KG1 (cell line): ENCODE measurements at places on chromosomes 7 and 10.

- DNase-seq: no peak
These were observed 30.6 kb downstream of the KLHL7 start for GRCh38 chr7:23136216-23136615.

- DNase-seq: no peak
These were observed 13.9 kb downstream of the ARHGAP19 start for GRCh38 chr10:97278491-97278989.

DNA sequence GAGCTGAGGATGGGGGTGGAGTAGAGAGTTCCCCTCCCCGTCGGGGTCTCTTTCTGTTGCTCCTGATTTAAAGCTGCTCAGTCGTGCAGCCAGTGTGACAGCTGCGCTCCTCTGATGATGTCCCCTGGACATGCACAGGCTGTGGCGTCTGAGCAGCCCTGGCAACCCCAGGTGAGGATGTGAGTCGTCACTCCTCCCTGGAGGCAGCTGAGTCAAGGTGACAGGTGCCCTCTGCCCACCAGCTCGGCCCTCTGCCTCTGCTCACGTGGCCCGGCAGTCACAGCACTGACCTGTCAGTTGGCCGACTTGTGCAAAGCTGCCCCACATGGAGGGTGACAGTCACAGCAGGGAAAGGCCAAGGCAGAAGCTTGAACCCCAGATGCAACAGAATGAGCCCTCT is 33.9 kb downstream of the ANXA8 start:
- DNase-seq: no peak

DNA sequence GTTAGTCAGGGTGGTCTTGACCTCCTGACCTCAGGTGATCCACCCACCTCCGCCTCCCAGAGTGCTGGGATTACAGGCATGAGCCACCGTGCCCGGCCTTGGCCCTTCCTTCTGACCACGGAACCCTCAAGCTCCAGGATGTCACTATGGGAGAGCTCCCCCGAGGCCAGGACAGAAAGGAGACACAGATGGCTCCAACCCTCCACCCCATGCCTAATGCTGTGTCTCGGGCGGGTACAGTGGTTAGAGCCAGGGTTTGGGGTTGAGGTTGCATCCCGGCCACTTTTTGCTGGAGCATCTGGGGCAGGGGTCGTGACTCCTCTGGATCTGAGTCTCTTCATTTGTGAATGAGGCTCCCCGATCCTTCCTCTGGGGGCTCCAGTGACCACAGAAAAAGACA is 8.1 kb downstream of the MYL10 start:
- DNase-seq: no peak

- no peak for DNase-seq
These were observed 39.1 kb upstream of the PARD3 start for GRCh38 chr10:34854147-34854601.

GRCh38 chr7:5394264-5395105 is 29.1 kb downstream of the TNRC18 start:
- DNase-seq: no peak

DNA sequence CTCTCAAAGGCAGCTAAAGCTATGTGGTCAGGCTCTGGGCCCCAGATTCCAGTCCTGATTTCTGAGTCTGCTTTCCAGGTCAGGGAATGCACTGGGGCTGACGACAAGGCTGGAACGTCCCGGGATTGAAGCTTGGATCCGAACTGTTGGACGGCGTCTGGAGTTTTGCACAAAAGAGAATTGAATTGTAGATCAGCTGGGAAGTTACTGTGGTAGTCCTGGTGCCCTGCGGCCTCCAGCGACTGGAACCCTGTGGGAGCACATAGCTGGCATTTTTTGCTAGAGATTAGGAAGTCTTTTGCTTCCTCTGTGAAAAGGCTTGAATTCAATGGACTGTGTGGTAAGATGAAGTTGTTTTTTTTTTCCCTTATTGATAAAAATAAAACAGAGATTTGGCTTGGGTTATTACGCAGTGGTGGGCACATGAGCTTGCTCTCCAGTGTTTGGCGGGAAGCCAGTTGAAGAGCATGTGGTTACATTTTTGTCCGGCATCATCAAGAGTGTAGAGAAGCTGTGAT is at the start of gene HK1:
Gene HK1, plus strand, starts transcription at position 51 of the 518 bp plus-strand sequence.
- DNase-seq: no peak

DNA sequence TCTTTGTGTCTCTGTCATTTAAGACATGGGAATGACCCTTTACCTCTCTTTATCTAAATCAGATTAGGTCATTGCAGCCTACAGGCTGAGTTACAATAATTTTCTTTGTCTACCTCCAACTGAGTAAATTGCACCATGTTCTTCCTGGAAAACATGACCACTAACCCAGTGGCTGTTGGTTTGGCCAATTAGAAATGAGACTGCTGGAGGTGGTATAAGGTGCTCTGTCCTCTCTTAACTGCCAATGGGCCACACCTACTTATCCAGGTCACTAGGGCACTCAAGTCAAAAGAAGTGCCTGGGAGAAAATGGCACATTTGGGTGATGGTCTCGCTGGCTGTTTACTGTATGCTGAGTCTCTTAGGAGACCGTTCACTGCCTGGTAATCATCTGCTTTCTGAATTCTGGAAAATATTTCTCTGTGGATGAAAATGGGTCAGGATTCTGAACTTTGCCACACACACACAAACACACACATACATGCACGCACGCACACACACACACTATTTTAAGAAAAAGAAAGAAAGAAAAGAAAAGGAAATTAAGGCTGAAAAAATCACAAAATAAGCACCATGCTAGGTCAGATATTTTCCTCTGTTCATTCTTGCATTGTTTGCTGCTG is 16.4 kb downstream of the STAMBPL1 start:
- no peak for DNase-seq

DNA sequence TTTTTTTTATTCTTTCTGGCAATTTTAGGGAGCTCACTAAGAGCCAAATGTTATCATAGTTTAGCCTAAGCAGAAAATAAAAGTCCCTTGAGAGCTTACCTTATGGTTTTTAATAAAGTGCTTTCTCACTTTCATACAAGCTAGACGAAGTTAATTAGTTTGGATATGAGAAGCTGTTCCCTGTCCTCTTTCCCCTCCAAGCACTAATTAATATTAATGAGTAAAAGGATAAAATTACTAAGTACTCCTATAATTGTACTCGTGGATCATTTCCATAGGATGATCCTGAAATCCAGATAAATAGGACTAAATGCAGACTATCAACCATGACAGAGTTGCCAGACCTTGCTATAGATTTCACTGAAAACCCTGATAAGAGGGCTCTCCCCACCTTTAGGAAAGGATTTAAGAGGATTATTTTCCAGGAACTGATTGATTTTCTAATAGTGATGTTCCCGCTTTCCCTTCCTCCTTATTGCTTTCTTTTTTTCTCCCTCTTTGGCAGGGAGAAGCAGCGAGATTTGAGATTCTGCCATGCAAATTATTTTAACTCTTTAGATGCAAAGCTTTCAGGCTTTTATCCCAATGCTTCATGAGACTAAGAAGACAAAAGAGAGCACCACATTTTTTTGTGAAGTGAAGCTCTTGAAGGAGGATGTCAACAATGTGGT is 58.3 kb upstream of the HECW1 start:
- DNase-seq: no peak

DNA sequence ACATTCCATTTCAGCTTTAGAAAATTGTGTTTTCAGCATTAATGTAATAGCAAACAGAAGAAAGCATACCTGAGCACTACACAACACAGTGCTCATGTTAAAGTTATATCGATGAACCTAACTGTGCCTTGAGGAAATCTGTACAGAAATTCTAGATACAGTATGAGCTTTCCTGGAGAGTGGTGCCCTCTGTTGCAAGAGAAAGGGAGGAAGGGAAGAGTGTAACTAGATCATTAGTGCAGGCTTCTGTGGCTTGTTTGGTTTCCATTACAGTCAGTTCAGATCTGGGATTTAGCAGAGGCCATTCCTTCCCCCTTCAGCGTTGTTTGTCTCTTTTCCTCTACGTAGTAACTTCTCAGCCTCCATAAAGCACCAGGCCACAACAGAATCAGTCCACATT is 139.7 kb downstream of the HTR7 start:
- no peak for DNase-seq

DNA sequence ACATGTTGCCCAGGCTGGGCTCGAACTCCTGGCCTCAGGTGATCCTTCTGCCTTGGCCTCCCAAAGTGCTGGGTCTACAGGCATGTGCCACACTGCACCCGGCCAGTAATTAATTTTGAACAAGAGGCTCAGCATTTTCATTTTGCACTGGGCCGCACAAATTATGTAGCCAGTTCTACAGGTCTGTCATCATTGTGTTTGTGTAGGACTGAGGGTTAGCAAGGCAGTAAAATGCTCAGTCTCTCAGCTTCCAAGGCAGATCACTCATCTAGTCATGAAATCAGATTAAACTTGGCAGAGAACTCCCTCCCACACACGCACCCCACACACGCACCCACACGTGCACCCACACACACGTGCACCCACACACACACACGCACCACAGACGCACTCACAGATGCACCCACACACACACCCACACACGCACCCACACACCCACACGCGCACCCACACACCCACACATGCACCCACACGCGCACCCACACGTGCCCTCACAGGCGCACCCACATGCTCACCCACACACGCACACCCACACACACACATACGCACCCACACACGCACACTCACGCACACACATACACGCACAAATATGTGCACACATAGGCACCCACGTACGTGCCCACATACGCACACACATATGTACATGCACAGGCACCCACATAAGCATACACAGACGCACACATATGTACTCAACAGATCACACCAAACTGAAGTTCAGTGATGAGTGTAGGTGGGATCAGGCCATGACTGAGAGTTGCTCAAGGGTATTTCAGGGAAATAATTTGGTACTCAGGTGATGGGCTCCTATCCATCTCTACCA is 27.8 kb upstream of the PROSER2 start:
- DNase-seq: no peak

DNA sequence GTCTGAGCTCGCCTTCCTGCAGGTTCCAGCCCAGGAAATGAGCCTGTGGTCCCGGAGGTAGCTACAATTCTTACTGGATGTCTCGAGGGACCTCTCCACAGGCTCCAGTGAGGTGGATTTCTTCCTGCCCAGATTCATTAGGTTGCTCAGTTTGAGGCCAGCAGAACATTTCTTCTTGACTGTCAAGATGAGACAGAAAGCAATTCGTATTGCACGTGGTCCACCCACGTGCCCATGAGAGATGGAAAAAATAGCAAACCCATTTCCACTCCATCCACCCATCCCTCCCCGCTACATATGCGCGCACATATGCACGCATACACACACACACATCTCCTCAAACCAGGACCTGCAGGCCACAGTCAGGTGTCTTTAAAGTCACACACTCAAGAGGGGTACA is 68.7 kb downstream of the VWA2 start:
- DNase-seq: no peak

- no peak for DNase-seq
These were observed 65.1 kb downstream of the LHPP start for GRCh38 chr10:124526621-124527267.

DNA sequence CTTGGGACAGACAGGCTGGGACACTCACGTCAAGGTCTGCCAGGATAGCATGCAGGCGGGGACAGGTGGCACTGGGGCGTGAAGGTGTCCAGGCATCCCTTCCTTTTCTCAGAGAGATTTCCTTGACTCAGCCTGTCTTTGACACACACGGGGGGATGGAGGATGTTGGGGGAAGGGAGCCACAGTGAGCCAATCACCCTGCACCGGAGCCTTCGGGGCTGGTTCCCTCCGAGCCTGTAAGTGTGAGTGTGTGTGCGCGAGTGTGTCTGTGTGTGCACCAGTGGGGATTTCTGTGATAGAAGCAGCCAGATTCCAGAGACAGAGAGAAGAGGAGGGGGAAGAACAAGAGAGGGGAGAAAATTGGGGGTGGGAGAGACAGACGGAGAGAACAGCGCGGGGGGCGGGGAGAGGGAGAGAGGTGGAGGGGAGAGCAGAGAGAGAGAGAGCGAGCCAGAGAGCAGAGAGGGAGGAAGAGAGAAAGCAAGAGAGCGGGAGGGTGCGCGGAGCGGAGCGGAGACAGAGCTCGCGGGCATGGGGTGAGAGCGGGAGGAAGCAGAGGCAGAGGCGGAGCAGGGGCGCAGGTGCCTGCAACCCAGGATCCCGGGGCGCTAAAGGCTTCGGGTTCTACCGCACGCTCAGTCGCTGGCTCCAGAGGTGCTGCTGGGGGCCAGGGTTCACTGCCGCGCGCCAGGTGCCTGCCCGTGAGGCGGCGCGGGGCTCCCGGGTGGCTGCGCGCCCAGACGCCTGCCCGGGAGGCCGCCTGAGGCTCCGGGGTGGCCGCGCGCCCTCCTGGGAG is 466 bp upstream of the GPR26 start:
- DNase-seq: no peak

GRCh38 chr10:58189269-58189668 is 78.4 kb downstream of the IPMK start:
- no peak for DNase-seq

- DNase-seq: no peak
These were observed 20.9 kb upstream of the CYP51A1 start for GRCh38 chr7:92155108-92155739.

DNA sequence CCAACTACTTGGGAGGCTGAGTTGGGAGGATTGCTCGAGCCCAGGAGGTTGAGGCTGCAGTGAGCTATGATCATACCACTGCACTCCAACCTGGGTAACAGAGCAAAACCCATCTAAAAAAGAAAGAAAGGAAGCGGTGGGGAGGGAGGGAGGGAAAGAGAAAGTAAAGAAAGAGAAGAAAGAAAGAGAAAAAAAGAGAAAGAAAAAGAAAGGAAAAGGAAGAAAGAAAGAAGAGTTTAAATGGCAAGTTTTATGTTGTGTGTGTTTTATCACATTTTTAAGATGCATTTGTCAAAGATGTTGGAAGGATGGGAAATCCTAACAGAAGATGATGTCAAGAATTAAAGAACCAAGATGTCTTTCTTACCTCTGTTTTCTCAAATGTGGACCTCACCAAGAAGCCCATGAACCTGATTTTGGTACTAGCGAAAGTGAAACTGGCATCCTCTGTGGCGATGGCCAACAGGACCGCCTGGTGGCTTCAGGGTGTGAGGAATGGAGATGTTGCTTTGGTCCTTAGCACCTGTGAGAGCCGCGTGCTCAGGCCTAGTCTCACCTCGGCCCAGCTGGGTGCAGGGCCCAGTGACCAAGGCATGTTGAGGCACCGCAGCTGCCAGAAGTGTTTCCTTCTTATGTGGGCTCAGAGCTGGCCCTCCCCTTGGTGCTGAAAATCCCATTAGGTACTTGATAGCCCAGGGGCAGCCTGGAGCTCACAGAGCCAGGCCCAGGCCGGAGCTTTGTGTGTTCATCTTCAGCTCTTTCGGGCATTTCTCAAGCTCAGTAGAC is 9.8 kb downstream of the UCMA start:
- no peak for DNase-seq

DNA sequence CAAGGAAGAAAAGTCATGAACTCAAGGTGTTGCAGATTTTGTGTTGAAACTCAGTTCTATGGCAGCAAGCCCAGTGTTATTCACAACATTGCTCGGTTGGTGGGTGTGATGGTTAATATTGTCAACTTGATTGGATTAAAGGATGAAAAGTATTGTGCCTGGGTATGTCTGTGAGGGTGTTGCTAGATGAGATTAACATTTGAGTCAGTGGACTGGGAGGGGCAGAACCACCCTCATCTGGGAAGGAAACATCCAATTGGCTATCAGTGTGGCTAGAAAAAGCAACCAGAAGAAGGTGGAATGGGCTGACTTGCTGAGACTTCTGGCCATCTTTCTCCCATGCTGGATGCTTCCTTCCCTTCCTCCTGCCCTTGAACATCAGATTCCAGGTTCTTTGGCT is 353.2 kb downstream of the ADRA2A start:
- DNase-seq: no peak
